ENCODE measurements at places on chromosomes 1 and 21.

DNA sequence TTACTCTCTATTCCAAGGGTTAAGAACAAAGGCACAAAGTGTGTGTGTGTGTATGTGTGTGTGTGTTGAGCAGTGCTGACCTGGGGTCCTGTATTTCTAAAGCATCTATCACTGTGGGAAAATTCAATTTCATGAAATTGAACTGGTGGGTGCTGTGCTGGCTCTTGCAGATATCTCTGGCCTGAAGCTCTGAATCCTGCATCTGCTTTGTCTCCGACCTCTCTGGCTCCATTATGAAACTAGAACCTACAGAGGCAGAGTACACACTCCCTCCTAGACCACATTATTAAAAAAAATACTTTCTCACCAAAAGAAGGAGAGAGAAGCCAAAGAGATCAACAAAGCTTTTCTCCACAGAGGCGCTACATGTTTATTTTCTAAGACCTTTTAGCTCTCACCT is 88.4 kb upstream of the PDE4B start:
- DNase-seq: no peak

DNA sequence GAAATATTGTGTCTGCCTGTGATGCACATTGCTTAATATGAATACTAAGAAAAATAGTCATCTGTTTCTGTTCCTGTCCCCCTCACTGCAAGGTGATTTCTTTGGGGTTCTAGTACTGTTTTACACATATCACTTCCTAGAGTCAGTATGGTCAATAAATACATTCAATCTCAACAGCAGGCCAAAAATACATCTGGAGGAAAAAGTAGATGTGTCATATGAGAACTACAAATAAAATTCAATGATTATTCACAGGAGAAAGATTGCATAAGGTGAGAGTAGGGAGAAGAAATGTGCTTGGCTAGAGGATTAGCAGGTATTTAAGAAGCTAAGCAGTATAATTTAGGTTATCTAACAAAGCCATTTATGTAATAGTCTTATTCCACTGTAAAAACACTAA is 45.3 kb upstream of the SAMSN1 start:
- DNase-seq: no peak

- DNase-seq: no peak
These were observed 35.1 kb downstream of the NUAK2 start for GRCh38 chr1:205286335-205286950.

DNA sequence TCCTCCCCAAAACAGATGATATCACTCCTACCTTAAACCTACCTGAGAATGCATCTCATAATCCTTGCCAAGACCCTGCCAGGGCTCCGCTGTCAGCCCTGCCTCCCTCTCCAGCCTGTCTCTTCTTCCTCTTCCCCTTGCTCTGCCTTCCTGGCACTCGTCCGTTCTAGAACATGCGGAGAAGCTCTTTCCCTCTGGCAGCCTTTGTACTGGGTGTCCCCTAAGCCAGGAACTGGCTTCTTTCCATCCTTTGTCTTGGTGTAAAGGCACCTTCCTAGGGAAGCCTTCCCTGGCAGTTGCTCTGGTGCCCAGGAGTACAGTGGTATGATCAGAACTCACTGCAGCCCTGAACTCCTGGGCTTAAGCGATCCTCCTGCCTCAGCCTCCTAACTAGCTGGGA is 36.1 kb downstream of the CTNNBIP1 start:
- DNase-seq: no peak

DNA sequence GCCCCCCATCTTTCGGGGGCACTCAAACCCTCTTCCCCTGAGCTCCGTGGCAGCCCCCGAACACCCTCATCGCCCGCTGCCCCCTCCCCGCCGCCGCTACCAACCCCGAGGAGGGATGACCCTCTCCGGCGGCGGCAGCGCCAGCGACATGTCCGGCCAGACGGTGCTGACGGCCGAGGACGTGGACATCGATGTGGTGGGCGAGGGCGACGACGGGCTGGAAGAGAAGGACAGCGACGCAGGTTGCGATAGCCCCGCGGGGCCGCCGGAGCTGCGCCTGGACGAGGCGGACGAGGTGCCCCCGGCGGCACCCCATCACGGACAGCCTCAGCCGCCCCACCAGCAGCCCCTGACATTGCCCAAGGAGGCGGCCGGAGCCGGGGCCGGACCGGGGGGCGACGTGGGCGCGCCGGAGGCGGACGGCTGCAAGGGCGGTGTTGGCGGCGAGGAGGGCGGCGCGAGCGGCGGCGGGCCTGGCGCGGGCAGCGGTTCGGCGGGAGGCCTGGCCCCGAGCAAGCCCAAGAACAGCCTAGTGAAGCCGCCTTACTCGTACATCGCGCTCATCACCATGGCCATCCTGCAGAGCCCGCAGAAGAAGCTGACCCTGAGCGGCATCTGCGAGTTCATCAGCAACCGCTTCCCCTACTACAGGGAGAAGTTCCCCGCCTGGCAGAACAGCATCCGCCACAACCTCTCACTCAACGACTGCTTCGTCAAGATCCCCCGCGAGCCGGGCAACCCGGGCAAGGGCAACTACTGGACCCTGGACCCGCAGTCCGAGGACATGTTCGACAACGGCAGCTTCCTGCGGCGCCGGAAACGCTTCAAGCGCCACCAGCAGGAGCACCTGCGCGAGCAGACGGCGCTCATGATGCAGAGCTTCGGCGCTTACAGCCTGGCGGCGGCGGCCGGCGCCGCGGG is 837 bp downstream of the FOXD3 start:
- peak; percentile 42 for DNase-seq

GRCh38 chr1:64043288-64043687 is 160.1 kb upstream of the UBE2U start:
- DNase-seq: no peak

DNA sequence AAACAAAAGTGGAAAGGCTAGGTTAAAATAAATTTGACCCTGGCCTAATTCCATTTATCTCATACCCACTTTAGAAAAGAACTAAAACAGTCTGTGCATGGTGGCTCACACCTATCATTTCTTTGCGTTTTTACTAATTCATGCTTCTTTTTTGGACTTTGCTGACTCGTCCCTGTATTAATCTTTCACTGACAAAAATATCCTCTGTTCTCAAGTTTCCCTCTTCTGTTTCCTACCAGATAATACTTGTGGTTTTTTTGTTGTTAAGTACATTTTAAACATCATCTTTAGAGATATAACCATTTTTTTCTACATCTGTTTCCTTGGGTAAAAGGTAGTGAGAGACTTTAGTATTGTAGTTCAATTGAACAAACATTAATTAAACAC is 11.5 kb downstream of the CNST start:
- no peak for DNase-seq

GRCh38 chr1:201268604-201269151 is 14.6 kb upstream of the PKP1 start:
- DNase-seq: no peak

- no peak for DNase-seq
These were observed 16.9 kb upstream of the RAB3B start for GRCh38 chr1:52007215-52008002.

- no peak for DNase-seq
These were observed 77.4 kb upstream of the SLC2A1 start for GRCh38 chr1:43035821-43036741.

- no peak for DNase-seq
These were observed 32.0 kb downstream of the RPS6KC1 start for GRCh38 chr1:213083112-213083445.

DNA sequence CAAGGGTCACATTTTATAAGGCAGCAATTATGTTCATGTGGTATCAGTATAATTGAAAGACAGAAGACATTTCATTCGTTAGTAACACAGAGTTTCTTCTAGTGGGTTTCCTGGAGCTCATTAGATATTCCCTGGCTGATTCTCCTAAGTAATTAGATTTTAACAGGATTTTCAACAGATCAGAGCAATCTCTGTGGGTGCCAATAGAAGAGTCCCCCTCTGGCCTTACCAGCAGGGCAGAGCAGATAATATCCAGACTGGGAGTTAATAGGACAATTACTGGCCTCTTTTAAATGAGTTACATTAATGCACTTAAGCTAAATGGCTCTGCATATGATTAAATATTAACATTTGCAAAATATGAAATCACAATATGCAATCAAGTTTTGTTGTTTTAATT is 74.2 kb upstream of the FOXD3 start:
- no peak for DNase-seq

DNA sequence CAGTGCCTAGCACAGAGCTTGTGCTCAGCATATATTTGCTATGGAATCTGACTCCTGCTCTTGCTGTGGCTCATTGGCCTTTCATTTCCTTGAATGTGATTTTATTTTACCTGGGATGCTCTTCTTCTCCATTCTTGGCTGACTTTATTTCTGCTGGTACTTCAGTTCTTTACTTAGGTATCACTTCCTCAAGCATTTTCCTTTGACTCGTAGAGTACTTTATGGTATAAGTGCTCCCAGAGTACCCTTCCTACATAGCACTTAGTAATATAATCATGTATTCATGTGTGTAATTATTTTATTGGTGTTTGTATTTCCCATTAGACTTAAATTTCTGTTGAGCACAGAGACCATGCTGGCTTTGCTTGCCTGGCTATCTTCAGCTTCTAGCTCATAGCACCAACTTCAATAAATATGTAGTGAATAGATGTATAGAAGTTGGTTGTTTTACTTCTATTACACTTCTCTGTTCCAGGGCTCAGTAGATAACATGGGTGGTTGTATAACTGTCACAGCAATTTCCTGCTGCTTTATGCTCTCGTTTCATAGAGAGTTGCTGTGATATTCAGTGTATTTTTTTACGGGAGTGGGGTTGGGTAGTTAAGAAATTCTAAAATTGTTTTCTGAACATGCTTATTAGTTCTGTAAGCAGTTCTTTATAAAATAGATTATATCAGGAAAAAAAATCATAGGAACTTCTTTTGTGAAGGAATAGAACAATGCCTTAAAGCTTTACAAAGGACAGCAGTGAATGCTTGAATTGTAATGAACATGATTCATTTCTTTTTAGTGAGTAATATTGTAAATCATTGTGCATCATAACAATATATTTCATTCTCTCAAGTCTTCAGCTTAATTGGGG is 112.2 kb downstream of the NEK7 start:
- peak; percentile 16 for DNase-seq

DNA sequence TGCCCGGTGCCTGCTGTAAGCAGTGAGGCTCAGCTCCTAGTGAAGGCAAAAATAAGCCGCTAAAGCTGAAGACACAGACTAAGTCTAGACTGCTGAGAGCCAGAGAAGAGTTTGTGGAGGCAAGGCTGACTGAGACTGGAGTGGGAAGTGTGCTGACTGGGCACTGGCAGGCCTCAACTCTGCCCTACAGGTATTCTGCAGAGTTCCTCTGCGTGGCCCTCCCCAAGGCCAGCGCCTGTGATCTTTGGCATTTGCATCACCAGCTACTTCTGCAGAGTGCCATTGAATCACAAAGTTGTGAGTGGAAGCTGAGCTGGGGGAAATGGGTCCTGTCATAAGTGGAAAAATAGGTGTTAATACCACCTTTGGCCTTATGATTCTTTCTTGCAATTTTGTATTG is 905.7 kb downstream of the PLA2G4A start:
- no peak for DNase-seq

- no peak for DNase-seq
These were observed 93.8 kb downstream of the CHD1L start for GRCh38 chr1:147336291-147336690.

DNA sequence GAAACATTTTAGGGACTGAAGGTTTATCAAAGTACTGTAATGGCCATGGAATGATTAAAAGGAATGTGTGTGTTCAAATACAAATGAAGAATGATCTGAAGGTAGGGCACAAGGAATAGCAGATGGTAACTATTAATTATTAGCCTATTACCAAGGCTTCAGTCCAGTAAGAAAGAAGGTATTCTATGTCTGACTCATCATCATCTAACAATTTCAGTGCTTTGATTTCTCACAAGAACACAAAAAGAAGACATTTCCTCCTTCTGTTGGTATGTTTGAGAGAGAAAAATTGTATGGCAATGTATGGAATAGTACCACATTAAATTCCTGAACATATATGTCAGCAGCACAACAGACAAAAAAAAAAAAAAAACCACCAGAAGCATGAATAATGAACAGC is 57.5 kb downstream of the TYW3 start:
- no peak for DNase-seq

- peak; percentile 57 for DNase-seq
These were observed 11.4 kb downstream of the SDE2 start for GRCh38 chr1:225987491-225988316.

DNA sequence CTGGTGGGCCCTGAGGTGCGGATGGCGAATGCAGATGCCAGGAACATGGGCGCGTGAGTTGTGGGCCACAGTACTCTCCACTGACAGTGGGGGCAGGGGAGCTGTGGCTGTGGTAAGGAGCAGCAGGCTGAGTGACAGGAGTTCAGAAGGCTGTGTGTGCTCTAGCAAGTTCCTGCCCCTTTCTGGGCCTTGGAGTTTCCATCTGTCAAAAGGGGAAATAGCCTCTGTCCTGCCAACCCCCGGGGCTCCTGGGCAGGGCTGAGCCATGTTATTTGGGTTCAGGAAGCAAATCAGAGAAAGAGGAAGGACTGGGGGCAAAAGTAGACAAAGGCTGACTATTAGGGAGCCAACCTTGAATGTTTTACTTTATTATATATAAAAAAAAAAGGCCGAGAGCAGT is 19.5 kb upstream of the MFN2 start:
- no peak for DNase-seq

GRCh38 chr21:28282833-28283232 is 709.8 kb downstream of the LTN1 start:
- no peak for DNase-seq

DNA sequence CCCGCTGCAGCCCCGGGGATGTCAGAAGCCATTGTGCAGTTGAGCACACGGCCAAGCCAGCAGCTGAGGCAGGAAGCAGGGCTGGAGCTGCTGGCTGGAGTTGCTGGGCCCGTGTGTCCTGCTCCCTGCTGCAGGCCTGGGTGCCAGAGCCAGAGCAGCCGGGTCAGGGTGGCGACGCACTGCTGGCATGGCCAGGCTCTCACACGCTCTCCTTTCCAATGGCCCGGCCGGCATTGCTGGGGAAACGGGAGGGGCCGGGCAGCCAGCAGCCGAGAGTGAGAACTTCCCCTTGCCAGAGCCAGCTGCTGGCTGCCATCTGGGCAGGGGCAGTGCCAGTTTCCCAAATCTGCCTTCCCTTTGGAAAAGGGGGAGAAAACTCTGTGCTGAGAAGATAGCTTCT is 82.4 kb upstream of the PROX1 start:
- DNase-seq: no peak

GRCh38 chr1:217437376-217437775 is 193.5 kb downstream of the GPATCH2 start:
- no peak for DNase-seq

GRCh38 chr1:199959775-199960110 is 67.8 kb upstream of the NR5A2 start:
- no peak for DNase-seq

GRCh38 chr1:74729741-74730478 is 2.9 kb downstream of the CRYZ start:
- DNase-seq: no peak

Data from NCI-H1436 (cell line).